ENCODE measurements at places on chromosomes 7 and 10. TPM values are rescaled to one million over a fixed set of nuclear protein-coding genes. Genes with fewer than 3 reads are reported as not detected.

CYP2C19 gene
- not detected for total RNA-seq

EPHB4 gene
- total RNA-seq: 25.0 TPM

TAS2R5 gene
- total RNA-seq: 0.59 TPM

DNA sequence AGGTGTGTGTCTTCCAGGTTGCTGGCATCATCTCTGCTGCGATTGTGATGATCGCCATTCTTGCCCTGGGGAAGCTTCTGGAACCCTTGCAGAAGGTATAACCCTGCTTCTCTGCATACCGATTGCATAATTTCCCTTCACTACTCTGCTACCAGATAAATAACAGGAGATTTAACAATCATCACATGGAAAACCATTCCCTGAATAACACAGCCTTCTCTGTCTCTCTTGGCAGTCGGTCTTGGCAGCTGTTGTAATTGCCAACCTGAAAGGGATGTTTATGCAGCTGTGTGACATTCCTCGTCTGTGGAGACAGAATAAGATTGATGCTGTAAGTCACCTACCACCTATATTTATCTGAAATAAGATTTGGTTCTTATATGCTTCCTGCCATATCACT, 33.8 kb downstream of the SLC26A4 start:
- no peak overlapping the region for H3K27ac ChIP-seq
- H3K27me3 ChIP-seq: no peaks in the 10 kb centered on the region
- H3K4me3 ChIP-seq: no peak overlapping the region
- H3K36me3 ChIP-seq: no peaks in the 10 kb centered on the region
- DNase-seq: no peak
